GM23338 (cell line): ENCODE measurements at places on chromosomes 6 and 20. TPM values are rescaled to one million over a fixed set of nuclear protein-coding genes. Genes with fewer than 3 reads are reported as not detected.

BNIP5 gene
- total RNA-seq = not detected in 2 replicates

CLPSL2 gene
- 3.1 TPM in 1 of 2 replicates, not detected in the other for total RNA-seq

NEDD9 gene
- 13.0 and 17.4 TPM in 2 replicates for total RNA-seq

C6orf118 gene
- total RNA-seq = 0.35 and 0.50 TPM in 2 replicates

DNAH8 gene
- total RNA-seq = not detected in 2 replicates

BTNL2 gene
- total RNA-seq = not detected in 2 replicates

PDE7B gene
- total RNA-seq = 0.07 TPM in 1 of 2 replicates, not detected in the other

CYP39A1 gene
- 1.8 and 3.5 TPM in 2 replicates for total RNA-seq

CCN5 gene
- not detected in 2 replicates for total RNA-seq

IP6K3 gene
- total RNA-seq = 0.14 TPM in 1 of 2 replicates, not detected in the other

PI16 gene
- not detected in 2 replicates for total RNA-seq

PSORS1C1 gene
- 0.16 TPM in 1 of 2 replicates, not detected in the other for total RNA-seq
